ENCODE measurements at places on chromosomes 6 and 20.

DNA sequence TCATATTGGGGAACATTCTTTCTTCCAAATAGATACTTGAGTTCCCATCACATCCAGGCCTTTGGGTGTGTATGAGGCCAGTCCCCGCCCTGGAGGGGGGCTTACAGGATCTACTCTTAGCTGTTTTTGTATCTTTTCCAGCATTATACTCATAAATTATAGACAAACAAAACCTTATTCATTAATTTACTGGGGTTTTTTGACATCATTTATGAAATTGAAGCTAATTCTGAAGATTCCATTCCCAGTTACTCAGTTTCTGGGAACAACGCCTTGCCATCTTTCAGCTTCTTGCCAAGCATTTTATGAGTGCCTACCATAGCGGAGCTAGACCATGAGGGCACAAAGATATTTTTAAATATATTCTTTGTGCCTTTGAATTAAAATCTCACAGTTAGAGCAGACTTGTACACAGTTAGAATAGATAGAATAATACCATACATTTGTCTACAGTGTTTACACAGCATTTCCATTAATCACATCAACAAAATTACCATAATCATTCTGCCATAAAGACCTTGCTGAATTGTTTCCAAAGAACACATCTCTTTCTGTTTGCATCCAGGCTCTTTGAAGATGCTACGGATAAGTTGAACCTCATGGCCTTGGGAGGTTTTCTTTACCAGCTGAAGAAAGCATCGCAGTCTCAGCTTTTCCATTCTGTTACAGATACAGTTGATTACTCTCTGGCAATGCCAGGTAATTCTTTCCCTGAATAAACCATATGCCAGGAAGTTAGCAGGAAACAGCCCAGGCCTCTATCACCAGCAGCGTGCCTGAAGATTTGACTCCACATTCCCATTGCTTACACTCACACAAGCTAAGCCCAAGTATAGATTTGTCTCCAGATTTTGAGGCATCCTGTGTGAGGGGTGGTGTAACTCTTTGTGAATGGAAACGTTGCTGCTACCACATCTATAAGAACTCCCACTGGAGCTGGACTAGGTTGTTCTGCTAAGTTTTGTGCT, 75.4 kb upstream of the PBOV1 start:
- DNase-seq: no peak

- DNase-seq: no peak
These were observed 94.4 kb downstream of the CD83 start for GRCh38 chr6:14212020-14212419.

DNA sequence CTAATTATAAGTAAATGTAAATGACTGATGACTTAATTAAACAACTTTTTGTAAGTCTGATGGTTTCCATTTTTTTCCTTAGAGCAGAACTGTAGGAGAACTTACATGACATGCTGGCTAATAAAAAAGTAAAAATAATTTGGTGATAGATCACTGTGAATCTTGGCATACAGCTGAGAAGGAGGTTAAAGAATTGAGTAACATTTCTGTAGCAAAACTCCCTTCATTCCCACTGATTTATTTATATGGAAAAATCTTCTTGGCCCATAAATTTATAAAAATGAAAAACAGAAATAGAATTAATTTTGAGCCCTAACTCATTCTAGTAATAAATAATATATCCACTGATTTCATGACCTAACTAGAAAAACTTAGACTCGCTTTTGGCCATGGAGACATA, 48.1 kb downstream of the SLC22A3 start:
- no peak for DNase-seq

DNA sequence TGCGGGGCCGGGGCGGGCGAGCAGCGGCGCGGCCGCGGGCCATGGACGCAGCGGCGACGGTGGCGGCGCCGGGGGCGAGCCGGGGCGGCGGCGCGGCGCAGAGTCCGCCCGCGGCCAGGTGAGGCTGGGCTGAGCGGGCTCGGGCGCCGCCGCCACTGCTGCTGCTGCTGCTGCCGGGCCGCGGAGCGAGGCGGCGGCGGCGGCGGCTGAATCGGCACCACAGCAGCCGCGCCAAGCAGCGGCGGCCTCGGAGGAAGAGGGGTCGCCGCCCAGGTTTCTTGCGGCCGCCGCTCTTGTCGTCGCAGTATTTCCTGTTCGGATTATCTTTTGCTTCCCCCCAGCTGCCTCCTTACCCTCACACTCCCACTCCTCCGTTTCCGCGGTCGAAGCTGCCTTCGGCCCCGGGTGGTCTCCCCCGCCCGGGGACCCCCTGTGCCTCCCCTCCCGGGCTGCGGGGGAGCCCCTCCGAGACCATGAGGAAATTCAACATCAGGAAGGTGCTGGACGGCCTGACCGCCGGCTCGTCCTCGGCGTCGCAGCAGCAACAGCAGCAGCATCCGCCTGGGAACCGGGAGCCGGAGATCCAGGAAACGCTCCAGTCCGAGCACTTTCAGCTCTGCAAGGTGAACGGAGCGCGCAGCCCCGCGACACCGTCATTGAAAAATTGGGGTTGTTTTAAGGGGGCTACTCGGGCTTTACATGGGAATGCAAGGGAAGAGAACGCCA, at the start of gene STXBP5:
STXBP5 (plus strand) TSS at position 358 of the 726 bp plus-strand sequence; CDS start at position 474, 116 bp downstream.
- peak; percentile 27 for DNase-seq

DNA sequence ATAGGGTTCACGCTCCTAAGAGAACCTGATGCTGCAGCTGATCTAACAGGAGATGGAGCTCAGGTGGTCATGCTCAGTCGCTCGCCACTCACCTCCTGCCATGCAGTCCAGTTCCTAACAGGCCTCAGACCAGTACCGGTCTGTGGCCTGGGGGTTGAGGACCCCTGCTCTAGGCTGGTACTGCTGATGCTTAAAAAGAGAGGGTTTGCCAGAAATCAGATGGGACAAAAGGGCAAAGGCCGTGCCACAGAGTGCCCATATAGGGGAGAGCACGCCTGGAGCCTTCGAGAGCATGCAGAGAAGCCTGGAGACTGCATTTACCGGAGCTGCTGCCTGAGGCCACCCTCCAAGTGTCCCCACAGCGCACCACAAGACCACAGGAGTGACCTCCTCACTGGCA, 75.5 kb downstream of the PTPN1 start:
- DNase-seq: no peak

DNA sequence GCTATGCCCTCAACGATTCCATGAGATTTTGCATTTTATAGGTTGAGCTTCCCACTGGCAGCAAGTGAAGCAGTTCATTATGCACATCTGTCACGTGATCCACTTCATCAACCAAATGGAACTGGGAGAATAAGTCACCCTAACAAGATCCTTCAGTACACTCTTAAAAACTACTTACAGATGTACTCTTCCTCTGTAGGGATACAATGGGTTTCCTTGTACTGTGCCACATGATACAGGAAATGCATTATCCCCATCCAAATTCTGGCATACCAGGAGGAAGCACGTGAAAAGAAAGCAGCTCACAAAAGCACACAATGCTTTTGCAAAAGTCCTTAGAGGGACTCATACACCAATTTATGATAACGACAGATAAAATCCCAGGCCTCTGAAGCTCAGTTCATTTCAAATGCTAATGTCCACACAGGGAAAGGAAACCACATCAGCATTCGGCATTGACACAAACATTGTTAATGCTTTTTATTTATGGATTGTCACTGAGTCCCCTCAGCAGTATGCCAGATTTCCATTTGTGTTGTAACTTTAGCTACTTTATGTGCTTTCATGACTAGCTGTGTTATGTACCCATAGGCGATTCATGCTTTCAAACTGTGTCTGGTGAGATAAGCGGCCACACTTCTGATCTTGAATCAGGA, 58.1 kb upstream of the REV3L start:
- no peak for DNase-seq

GRCh38 chr6:20467437-20467836, 65.8 kb downstream of the E2F3 start:
- DNase-seq: no peak

DNA sequence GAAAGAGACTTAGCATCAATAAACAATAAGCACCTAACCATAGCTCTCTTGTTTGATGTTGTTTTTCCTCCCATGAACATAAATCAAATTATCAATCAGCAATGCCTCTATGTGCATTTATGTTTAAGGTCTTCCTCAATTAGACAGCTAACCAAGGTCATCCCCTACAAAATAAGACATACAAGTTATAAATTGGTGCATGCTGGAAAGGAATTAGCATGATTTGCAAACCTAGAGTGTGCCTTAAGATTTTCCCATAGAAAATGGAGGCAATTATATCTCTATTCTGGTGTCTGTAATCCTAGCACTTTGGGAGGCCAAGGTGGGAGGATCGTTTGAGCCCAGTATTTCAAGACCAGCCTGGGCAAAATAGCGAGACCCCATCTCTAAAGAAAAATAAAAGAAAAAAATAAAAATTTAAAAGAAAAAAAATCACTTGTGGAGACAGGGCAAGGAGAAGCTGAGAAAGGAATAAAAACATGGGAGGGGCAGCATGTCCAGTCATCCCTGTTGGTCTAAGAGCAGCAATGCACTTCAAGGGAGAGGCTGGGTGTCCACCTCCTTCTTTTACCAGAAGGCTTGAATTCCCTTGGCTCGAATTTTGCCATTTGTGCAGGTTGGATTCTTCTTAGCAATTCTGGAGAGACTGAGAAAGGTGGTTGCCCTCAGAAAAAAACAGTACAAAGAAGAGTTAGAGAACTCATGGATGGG, 9.3 kb upstream of the SLPI start:
- no peak for DNase-seq

DNA sequence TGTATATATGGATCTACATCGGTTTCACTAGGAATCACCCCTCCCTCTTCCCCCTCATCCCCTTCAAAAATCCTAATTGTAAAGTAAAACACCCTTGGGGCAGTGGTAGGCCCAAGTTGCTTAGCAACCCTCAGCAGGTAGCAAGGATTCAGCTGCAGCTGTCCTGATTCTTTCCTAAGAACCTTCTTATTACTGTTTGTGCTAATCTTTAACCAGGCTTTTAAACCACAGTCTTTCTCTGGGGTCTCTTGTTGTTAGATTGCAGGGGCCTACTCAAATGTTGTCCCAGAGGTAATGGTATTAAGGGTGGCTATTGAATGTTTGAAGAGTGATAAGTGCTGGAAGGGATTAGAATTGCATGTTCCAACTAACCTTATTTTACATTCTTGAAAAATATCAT, 46.4 kb downstream of the PRL start:
- no peak for DNase-seq

DNA sequence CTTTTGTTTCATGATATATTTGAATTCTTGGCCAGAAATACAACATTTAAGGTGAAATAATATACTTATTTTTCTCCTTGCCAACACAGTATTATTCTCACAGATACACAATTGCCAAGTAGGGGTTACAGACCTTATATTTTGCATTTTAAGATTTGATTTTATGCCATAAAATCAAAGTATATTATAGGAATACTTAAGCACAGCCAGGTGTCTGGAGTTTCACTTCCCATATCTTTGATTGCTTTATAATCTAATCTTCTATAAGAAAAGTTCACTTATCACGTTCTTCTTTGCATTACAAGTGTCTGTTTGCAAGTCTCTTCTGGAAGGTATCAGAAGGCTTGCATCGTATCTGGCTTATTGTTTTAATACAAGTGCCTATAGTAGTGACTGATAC, 327.7 kb upstream of the MANEA start:
- DNase-seq: no peak

GRCh38 chr6:139917951-139918630, 543.6 kb upstream of the CITED2 start:
- DNase-seq: no peak

- no peak for DNase-seq
These were observed 107.6 kb downstream of the VEGFA start for GRCh38 chr6:43877463-43878126.

GRCh38 chr6:74956559-74957428, 249.1 kb downstream of the COL12A1 start:
- no peak for DNase-seq

DNA sequence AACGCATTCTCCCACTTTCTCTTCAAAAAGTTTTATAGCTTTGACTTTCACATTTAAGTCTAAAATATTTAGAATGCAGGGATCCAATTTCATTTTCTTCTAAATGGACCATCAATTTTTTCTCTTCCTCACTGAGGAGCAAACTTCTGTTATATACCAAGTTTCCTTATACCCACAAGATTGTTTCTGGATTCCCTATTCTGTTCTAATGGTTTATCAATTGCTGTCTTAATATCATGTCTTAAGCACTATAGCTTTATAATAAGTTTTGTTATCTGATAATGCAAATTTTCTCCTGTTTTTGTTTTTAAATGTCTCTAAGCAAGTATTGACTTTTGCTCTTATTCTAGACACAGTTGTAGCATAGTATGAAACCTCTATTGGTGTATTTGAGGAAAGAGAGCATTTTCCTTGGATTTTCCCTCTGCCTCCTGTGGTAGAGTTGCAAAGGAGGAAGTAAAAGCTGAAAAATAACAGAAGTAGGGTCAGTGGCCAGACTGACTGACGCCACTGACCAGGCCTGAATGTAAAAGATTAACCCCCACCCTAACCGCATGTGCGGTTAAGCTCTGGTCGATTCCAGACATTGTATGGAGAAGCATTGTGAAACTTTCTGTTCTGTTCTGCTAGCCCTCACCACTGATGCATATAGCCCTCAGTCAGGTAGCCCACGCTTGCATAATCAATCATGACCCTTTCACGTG, 40.3 kb downstream of the GPX5 start:
- no peak for DNase-seq

GRCh38 chr20:38975539-38976120, 13.5 kb downstream of the DHX35 start:
- no peak for DNase-seq

DNA sequence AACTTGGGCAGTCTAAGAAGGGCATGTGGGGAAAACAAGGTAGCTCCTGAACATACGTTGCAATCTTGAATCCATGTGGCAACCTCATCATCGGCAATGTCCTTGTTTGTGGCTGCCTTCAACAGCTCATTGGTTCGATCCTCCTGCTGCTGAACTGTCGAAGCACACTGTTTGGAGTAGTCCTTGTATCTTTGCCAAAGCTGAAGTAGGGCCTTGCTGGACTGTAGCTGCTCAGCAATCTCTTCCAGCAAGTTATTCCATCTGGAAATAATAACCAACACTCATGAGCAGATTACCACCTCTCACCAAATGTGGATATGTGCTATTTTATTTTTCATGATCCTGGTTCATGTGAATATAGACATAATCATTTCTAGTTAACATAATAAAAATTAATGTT, 413.3 kb downstream of the ESR1 start:
- no peak for DNase-seq

- no peak for DNase-seq
These were observed 10.9 kb upstream of the SOX4 start for GRCh38 chr6:21582651-21583050.

DNA sequence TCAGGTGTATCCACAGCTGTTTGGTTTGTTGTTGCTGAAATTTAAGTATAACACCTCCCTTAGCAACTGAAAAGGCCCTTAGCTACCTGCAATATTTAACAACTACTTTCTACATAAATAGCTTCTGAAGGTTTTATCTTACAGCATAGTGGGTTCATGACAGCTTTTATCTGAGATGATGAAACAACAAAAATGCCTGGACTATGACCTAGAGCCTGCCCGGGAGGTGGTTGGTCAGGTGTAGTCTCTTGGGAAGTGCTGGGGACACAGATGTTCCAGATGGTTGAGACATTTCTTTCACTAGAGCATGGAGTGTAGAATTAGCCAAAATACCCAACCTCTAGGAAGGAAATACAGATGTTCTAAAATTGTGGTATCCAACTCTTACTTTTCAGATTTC, 705.4 kb downstream of the MAFB start:
- DNase-seq: no peak
